Gastroesophageal sphincter (tissue), 4 donors: ENCODE measurements at places on chromosomes 1 and 21. TPM values are rescaled to one million over a fixed set of nuclear protein-coding genes. Genes with fewer than 3 reads are reported as not detected.

The NGF gene
- total RNA-seq = 3.2 TPM

The ROR1 gene
- total RNA-seq = 38.0 TPM

The CLDN17 gene
- not detected for total RNA-seq

The GSTM1 gene
- total RNA-seq = not detected

The VCAM1 gene
- 6.7 TPM for total RNA-seq

DNA sequence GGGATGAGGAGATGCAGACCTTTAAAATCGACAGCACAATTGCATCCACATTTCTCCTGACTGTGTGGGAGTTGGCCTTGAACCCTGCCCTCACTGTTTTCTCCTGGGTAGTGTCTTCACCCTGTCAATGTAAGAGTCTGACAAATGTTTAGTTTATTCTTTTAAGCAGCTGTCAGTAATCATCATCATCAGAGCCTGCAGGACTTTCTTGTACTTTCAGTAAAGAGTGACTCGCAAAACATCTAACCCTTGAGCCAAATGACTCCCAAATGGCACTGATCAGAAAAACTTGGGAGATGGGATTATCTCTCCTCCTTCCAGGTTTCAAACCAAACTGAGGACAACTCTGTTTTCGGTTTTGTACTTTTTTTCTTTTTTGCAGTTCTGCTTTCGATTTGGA lies 460.2 kb downstream of the KIF26B start:
- no peak for ATAC-seq

- no peak for ATAC-seq
Measured at GRCh38 chr1:118012515-118013124, 83.1 kb downstream of the WDR3 start.

- no peak for ATAC-seq
Measured at GRCh38 chr1:30339866-30340265, 383.5 kb downstream of the MATN1 start.

DNA sequence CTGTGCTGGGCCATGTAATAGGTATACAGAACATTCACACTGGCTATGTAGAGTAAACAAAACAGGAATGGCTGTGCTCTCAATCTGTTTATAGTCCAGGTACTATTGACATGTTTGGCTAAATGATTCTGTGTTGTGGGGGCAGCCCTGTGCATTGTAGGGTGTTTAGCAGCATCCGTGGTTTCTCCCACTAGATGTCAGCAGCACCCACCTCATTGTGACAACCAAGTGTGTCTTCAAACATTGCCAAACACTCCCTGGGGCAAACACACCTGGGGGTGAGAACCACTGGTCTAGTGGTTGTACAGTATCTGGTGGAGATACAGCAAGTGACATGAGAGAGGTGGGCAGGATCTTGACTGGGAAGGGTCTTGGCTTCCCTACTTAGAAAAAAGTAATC lies 80.4 kb upstream of the SPATA6 start:
- no peak for ATAC-seq

DNA sequence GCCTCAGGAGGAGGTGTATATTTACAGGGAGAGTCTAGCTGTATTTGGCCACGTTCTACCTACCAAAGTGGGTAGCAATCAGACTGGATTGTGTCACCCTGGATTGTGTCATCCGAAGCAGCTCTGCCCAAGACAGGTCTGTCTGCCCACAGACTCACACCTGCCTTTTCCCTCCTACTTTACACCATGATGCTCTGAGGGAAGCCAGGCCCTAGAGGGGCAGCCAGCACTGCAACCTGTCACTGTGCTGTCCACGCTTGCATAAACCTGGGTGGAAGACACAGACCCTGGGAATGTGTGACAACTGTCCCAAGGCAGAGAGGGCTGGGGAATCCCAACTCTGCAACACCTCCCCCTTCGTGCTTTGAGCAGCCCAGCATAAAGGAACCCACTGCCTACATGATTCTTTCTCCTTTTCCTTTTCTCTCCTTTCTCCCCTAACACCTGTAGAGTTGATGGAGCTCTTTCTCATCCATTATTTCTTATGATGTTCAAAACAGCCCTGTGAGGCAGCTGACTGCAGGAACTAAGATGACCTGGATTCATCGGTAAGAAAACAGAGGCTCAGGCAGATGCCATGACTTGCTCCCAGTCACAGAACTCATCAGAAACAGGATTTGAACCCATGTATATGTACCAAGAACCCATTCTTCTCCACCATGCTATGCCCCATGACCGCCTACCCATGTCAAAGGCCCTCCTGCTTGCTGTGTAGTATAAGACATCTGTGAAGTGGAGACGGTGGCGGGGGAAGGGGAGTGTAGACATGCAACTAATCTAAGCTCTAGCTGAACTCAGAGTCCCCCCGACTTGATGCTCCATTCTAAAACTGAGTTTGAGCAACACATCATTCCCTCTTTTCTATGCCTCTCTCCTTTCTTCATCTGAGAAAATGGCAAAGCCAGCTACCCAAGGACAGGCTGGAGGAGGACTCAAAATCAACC lies 55.9 kb downstream of the ITPKB start:
- no peak for ATAC-seq

DNA sequence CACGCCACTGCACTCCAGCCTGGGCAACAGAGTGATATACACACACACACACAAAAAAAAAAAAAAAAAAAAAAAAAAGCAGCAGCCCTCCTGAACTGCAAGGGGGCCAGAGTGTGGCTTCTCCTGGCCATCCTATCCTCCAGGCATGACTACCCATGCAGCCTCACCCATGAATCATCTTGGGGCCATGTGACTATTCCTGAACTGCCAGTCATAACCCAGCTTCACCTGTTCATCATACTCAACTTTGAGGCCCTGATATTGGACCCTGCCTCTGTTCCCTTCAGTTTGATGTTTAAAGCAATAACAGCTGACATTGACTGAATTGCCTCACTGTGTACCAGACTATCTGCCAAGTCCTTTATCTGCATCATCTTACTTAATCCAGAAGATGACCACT lies 2.8 kb upstream of the HPCAL4 start:
- ATAC-seq = no peak

GRCh38 chr1:30812076-30812475 lies 54.5 kb upstream of the LAPTM5 start:
- ATAC-seq = no peak
